A172 (cell line): ENCODE measurements at places on chromosomes 6 and 20. TPM values are rescaled to one million over a fixed set of nuclear protein-coding genes. Genes with fewer than 3 reads are reported as not detected.

ADGRF4 gene
- 1.5 and 1.7 TPM in 2 replicates for total RNA-seq

ZBTB12 gene
- total RNA-seq, result 1.3 and 4.1 TPM in 2 replicates

MCCD1 gene
- not detected in 2 replicates for total RNA-seq

HLA-DOA gene
- not detected in 2 replicates for total RNA-seq

CD40 gene
- not detected in 2 replicates for total RNA-seq

TSPO2 gene
- not detected in 2 replicates for total RNA-seq
